GM12892 (cell line): ENCODE measurements at places on chromosomes 3 and 15.

DNA sequence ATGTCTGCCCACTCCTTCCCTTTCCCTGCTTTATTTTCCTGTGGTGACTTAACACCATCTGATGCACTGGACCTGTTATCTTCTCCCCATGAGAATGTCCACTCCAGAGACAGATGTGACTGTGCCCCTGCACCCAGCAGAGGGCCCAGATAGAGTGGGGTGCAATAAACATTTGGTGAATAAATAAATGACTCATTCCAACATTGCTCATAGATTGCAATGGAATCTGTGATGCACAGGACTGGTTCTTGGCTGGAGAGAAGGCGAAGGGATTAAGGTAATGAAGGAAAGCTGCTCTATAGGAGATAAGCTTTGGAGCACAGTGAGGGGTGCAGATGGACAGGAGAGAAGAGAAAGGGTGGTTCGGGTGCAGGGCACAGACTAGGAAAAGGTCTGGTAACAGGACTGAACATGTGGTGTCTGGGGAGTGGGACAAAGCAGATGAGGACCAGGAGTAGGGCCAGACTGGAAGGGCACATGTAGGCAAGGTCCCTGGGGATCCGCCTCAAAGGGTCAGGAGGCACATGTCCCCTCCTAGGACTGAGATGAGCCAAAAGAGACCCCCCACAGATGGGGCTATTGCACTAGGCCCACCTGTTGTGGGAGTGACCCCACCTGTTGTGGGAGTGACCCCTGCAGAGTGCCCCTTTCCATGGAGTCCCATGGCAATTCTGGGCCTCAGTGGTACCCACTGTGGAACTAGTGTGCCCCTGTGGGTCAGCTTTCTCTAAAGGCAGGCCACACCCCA is 17.5 kb upstream of the POC1A start:
- DNase-seq, result no peak

- no peak for DNase-seq
These were observed 84.4 kb upstream of the RGMA start for GRCh38 chr15:93173369-93173768.

DNA sequence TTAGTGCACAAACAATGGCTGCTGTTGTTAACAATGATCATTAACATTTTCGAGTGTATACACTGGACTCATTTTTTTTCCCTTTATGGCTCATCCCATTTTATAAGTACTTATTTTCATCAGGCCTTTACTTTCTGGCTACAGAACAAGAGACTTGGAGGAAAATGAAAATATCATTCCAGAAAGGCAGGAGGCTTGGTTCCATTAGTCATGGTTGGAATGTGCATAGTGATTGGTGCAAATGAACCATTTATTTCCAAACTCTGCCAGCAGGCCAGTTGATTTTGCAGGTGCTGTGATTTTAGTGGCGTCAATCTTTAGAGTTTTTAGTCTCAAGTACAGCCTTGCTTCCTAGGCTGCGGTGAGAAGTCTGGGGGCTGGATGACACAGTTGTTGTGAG is 151.8 kb downstream of the ITPR1 start:
- DNase-seq, result no peak

DNA sequence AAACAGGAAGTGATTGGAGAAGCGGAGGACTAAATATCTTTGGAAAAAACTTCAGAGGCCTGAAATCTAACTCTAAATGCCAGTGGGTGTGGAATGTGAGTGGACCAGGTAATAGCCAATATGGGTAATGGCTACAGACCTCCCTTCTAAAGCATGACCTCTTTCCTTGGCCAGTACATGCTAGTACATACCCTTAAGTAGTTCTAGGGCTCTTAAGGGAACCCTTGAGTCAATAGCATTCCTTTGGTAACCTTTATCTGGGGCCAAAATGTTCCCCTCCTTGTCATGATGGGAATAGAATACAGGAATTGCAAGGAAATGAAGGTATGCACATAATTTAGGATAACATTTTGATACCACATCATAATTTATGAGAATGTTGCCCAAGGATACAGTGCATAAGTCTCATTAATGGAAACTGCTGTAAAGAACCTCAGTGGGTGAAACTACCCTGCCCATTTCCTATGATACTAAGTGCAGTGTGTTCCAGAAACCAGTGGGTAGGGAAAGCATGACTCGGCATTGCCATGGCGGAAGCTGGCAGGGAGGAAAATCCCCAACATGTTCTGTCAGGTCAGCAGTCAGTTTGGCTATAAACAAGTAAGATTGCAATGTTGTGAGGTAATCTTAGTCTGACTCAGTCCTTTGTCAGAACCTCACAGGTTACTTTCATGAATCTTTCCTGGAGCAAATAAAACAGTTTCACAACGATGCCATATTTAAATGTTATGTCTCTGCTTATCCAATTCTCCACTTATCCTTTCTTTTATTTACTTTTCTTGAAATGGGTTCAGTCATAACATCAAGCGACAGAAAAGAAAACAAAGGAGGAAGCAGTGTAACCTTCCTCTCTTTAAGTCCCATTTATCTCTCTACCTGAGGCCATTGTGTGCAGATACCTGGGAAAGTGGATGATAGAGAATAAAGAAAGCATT is 23.5 kb upstream of the RAP2B start:
- DNase-seq, result peak; percentile 19

DNA sequence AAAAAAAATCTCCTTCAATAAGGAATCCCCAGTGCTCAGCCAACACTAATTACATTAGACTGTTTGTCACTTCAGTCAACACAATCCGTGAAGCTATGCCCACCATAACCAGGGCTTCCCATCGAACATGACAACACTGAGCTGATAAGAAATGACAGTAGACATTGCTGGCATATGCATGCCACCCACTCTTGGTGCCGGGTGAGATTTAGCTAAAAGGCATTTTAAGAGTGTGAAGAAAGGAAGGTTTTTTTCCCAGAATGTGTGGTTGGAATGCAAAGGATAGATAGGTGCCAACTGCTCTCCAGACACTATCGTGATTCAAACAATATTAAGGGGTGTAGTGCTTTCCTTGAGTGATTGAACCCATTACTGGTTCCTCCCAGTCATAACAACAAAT is 344.0 kb upstream of the LMCD1 start:
- no peak for DNase-seq
